ENCODE measurements at places on chromosomes 3 and 15.
A peak's percentile ranks its signal among the peaks of the same experiment; 100 is the strongest.

- no peak for DNase-seq
These were observed 632.7 kb downstream of the CADM2 start for GRCh38 chr3:85591451-85591850.

- DNase-seq, result no peak
These were observed 22.8 kb upstream of the ATP8B4 start for GRCh38 chr15:50141856-50142255.

DNA sequence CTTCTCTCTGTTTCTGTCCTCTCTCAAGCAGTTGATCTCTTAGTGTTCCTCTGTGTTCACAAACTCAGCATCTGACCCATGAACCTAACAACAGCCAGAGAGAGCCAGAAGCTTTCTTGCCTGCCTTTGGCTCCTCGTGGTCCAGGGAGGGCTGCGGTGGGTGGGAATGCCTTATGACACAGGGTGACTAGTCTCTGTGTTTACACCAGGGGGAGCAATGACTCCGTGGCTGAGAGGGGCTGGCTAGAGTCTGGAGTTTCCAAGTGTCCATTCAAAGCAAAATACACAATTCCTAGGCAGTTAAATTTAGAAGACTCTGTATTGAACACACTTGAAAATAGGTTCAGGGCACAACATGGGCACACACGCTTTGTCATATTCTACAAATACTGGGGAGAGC, 370.0 kb upstream of the FRG2C start:
- DNase-seq, result no peak

DNA sequence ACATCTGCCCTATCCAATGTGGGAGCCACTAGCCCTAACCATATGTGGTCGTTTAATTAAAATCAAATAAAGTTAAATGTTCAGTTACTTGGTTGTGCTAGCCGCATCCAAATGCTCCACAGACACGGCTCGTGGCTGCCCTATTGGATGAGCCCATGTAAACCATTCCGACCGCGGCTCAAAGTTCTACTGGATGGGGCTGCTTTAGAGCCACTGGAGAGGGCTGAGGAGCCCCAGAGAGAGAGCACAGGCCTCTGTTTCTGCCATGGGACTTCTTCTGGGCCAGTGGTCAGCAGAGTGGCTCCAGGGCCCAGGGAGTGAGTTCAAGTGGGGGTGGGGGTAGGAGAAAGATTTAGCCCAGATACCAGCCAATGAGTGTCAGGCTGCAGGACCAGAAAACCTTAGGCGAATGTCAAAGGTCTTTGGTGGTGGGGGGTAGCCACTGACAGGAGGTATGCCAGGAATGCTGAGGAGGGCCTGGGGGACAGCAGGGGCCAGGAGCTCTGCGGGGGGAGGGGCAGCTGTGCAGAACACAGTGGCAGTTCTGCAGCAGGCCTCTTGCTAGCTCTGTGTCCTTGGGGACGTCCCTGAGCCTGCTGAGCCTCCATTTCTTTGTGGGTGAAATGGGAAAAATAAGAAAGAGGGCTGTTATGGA, 30.1 kb downstream of the SPSB4 start:
- no peak for DNase-seq

DNA sequence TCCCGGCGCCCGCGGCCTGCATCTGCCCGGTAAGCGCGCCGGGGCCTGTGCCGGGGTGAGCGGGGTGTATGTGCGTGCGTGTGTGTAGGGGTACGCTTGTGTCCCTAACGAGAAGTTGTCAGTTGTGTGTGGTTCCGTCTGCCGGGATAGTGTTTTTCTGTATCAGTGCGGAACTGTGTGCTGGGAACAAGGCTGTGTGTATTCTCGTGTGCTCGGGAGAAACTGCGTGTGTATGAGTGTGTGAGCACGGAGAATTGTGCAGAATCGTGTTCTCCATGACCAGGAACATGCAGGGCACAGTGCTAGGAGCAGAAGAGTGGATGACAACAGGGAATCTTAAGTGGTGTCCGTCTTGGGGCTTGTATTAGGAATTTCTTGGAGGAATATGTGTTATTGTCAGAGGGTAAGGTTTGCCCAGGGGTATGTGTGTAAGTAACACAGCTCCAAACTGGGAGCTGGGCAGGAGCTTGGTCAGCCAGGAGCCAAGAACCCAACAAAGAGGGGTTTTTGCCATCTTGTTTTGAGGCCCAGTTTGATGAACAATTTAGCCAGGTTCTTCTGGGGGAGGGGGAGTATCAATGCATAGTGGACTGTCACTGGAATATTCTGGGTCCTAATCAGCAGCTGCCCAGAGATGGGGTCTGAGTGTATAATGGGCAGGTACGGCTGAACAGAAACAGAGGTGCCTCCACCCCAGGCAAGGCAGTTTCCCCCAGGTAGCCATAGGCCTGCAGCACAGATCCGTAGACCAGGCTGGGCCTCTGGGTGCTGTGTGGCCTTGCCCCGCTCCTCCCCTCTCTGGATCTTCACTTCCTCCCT, 2.1 kb downstream of the ISL2 start:
- DNase-seq, result no peak

GRCh38 chr3:12983319-12983718, 89.9 kb downstream of the IQSEC1 start:
- no peak for DNase-seq

- no peak for DNase-seq
These were observed 222.4 kb downstream of the CPNE4 start for GRCh38 chr3:131812433-131812832.

DNA sequence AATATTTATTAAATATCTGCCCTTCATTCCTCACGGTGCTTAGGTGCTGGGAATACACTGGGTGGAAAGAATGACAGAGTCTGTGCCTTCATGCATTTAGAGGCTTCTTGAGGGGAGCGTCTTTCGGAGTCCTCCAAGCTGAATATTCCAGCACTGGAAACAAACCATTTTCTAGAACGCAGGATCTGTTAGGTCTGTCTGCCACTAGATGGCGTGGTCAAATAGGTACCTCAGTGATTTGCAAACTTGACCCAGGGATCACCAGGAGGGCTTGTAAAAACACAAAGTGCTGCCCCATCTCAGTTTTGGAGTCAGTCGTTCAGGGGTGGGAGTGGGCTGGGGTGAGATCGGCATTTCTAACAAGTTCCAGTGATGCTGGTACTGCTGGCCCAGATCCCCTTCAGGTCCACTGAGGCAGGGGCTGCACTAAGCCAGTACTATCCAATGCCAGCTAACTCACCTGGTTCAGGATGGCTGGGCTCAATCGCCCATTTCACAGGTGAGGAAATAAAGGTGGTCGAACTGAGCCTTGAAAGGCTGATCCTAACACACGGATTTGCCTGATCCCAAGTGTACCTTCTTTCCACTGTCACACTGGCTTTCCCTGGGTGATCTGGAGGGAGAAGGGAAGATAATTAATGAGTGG, 14.8 kb downstream of the ARNT2 start:
- peak; percentile 35 for DNase-seq

GRCh38 chr3:46866032-46866595, 2.9 kb upstream of the MYL3 start:
- no peak for DNase-seq

- no peak for DNase-seq
These were observed 83.1 kb downstream of the RETNLB start for GRCh38 chr3:108673988-108674661.

GRCh38 chr15:45801543-45801942, 166.7 kb downstream of the SQOR start:
- no peak for DNase-seq

DNA sequence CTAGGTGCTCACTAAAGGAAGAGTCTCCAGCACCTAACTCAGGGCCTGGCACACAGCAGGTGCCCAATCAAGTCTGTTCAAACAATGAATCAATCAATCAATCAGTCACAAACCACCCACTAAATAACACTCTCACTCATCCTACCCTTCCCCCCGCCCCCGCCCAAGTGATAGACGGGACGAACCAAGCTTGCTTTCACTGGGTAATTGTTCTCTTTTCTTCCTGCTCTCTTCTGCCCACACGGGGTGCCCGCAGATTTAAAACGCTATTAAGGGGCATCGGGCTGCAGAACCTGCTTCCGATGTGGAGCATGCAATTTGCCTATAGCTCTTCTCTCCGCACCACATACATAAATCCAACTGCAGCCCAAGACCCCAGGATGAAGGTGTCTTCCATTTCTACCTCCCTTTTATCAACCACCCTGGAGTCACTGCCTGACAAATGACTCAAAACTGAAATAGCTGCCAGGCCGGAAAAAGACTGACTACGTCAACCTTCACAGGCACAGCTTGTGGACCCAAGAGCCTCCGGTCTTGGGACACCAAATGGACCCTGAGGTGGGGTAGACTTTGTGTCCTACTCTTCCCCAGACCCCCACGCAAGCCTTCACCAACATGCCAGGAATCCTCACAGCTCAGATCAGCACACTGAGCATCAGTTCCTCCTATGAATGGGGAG, 1.7 kb downstream of the KLHL25 start:
- peak; percentile 39 for DNase-seq

GRCh38 chr3:195466251-195466650, 23.4 kb upstream of the ACAP2 start:
- DNase-seq, result no peak

GRCh38 chr15:35691173-35691761, 145.3 kb upstream of the DPH6 start:
- DNase-seq, result no peak

GRCh38 chr3:30161375-30161774, 445.0 kb upstream of the TGFBR2 start:
- no peak for DNase-seq

GRCh38 chr15:68259883-68260282, 17.7 kb upstream of the FEM1B start:
- no peak for DNase-seq

DNA sequence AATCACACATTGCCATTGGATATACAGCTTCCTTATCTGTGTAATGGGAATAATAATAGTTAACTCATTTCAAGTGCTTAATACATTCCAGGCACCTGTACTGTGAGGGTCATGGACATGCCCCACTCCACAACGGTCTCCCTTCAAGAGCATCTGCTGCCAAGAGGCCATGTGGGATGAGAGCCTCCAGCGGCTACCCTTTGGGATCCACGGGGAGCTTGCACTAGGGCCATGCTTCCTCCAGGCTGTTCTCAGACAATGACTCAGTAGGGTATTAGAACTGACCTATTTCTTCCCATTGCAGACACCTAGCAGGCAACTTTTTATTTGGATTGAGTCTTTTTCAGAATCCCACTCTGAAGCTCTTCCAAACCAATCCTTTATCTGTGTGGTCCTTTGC, 1078.9 kb downstream of the TUSC7 start:
- DNase-seq, result no peak

- DNase-seq, result peak; percentile 7
These were observed 113.8 kb downstream of the ADCY5 start for GRCh38 chr3:123335007-123335670.

- no peak for DNase-seq
These were observed 37.0 kb upstream of the CDCP1 start for GRCh38 chr3:45182915-45183871.

DNA sequence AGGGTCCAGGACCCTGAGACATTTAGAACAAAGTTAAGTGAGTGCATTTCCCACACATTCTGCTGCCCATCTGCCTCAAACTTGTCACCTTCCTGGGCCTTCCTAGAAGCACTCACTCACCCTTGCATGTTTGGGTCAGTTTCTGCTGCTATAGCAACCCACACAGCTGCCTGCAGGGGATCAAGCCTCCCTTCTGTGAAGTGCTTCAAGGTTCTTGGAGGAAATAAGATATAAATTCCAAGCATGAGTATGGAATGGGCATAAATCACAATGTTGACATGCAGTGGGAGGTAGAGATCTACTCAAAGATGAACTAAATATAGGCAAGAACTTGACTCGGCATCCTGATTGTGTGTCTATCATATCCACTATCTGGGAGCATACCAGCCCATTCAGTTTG, 140.4 kb downstream of the SLC9A9 start:
- no peak for DNase-seq

GRCh38 chr15:70514251-70514650, 249.1 kb downstream of the UACA start:
- DNase-seq, result no peak

DNA sequence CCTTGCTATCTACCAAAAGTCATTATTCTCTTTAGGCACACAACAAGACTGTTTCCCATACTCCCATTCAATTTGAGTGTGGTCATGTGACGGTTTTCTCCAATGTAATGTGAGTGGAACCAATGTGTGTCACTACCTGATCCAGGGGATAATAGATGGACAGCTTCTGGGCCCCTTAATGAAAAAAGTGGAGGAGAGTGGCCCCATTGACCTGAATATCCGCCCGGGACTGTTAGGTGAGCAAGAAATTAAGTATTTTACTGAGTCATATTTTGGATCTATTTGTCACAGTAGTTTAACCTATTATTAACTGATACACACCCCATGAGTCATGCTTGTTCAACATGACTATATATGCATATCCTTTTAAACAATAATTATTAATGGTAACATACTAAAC, 15.1 kb upstream of the ARID3B start:
- DNase-seq, result no peak

DNA sequence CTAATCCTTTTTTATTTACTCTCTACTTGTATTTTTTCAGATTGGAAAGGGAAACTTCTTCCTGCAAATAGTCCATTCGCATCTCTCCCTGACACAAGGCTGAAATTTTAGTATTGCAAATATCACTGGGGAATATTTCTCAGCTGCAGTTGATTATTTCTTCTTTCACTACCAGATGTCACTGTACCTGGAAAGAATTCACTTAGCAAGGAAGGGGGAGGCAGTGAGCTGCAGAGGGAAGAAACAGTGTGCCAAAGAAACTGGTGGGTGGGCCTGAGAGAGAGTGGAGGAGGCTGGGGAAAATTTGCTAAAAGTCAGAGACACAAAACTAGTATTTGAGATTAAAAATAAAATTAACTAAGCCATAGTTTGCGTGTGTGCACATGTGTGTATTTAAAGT, 142.3 kb upstream of the STT3B start:
- no peak for DNase-seq

DNA sequence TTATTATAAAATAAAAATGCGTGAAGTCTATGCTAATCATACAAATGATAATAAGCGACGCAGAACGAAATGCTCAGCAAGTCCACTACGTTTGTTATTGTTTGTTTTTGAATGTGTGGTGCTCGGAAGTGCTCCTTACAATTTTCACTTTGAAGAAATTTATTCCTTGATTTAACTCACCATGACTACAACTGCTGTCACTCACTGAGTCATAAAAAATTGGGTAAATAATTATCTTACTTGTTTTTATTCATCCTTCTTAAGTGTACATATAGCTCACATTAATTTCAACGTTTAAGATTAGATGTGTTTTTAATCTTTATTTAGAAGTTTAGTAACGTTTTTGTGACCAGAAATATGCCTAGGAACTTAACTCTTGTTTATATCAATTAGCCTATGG, 66.7 kb upstream of the NANOGP8 start:
- no peak for DNase-seq

DNA sequence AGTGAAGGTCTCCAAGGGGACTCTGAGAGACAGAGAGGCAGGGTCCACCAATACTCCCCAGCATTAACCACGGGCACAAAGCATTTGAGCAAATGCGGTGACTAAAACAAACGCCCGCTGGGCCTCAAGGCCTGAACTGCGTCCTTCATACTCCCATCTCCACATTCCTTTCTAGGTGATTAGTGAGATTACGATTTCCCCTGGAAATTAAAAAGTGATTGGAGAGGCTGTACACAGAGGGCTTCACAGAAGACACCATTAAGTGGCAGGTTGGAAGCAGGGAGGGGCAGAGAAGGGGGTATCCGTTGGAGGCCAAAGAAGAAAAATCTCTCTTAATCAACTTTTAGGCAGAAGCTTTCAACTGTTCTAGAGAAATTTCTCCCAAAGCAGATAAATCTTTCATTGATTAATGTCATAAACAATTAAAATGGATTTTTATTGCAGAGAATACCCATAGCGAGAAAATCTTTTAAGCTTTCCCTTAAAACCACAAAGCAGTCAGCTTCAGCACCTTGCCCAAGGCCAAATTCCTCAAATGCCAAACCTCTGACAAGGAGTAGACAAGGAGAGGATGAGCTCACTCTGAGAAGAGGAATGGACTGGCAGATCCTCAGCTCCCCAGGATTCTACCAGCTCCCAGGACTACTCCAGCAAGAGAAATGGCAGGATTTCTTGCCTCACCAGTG, 38.2 kb downstream of the MB21D2 start:
- DNase-seq, result no peak

Data from activated CD4-positive, alpha-beta T cell treated with anti-CD3 and anti-CD28 coated beads, Interleukin-2, amount 10 ng/mL, durations not matched to agents 7 days and 5 days (primary cell).